Caki2 (cell line): ENCODE measurements at places on chromosomes 3 and 15. TPM values are rescaled to one million over a fixed set of nuclear protein-coding genes. Genes with fewer than 3 reads are reported as not detected.

SIAH2 gene
- total RNA-seq, result 20.3 and 65.8 TPM in 2 replicates

DNA sequence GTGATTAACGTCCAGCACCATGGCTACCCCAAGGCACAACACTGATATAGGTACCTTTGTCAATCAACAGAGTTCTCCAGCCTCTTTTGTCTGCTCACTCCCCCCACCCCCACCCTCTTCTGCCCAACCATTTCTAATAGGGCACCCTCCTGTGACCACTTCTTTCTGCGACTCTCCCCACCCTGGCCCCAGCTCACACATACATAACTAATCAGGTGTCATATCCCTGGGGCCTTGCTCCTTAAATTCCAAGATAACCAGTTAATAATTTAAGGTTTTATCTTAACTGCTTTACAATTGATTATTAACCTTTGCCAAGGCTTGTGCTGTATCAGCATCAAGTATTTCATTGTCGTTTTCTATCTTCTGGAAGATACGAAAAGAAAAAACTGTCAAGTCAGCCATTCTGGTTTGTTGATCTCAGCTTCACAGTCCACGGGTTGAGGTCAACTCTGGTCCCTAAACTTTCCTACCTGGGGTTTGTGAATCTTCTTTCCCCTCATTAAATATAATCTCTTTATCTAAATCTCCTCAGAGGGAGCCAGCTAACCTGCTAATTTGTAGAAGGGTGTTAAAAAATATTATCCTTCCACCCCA is 27.3 kb upstream of the SLC28A2 start:
- DNase-seq, result no peak

DNA sequence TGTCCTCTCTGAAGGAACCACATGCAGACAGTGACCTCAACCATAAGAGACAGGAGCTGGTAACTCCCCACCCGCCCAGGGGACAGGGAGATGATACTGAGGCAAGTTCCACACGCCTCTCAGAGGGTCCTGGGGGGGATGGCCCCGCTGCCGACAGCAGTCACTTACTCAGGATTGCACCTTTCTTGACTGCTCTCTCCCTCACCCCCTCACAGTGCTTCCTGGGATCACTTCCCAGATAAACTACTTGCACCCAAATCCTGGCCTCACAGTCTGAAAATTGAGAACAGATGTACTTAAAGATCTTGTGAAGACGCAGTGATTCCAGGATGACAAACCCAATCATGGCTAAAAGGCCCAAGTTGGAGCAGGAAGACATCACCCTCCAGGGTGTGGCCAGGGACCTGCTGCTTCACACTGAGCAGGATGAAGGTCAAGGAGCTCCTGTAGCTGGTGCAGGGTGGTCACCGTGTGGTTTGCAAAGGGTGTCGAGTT is 207.6 kb downstream of the ADAMTS17 start:
- DNase-seq, result no peak

GRCh38 chr3:3632449-3632848 is 166.8 kb upstream of the LRRN1 start:
- DNase-seq, result no peak

- DNase-seq, result no peak
Observed at GRCh38 chr3:168260859-168261258, 165.1 kb upstream of the GOLIM4 start.
